Cerebellar nuclear complex (tissue), 1 donor: ENCODE measurements at places on chromosomes 1 and 21.

- no peak for DNase-seq
These were observed 60.5 kb upstream of the KIAA1614 start for GRCh38 chr1:180851995-180852887.

GRCh38 chr21:15425049-15425448 lies 304.7 kb upstream of the USP25 start:
- no peak for DNase-seq

DNA sequence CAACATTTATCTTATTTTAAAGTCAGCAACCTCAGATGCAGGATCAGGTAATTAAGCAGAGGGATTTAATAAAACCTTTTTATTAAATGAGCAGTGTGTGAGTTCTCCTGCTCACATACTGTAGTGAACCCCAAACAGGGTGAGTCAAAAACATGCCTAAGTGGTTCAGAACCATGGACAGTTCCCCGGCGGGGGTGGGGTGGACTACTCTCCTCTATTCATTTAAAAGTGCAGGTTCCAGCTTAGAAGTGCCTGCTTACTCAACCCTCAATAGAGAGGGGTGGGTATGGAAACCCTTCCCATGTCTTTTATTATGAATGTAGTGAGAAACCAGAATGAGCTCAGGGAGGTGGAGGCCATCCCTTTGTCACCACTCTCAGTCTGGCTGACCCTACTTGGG lies 397.9 kb downstream of the HHAT start:
- no peak for DNase-seq

DNA sequence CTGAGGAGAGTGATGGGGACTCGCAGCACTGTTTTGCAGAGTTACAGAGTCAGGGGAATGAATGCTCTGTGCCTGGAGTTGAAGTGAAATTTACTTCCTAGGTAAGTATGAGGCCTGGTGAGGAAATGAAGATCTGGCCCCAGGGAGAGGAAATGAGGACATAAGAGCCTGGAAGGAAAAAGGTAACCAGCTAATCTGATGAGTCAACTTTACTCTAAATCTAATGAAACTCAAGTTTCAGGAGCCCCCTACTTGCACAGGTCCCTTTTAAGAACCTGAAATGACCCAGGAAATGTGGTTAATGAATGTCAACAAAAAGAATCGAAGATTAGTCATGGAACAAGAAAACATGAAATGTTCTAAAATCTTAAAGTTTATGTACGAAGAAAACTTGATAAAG lies 599.0 kb downstream of the AGBL4 start:
- no peak for DNase-seq

DNA sequence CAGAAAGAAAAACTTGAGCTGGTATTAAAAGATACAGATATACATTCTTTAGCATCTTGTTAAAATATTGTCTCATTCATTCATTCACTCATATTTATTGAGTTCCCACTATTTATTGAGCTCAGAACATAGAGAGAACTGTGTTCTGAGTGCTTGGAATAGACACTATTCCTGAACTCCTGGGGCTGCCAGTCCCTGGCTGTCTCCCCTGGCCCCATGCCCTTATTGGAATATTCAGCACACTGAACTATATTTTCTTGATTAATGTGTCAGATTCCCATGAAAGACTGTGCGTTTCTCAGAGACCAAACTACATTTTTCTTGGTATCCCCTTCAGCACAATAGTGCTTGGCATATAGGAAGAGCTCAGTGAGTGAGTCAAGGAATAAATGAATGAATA lies 44.0 kb upstream of the DAB1 start:
- DNase-seq = no peak

DNA sequence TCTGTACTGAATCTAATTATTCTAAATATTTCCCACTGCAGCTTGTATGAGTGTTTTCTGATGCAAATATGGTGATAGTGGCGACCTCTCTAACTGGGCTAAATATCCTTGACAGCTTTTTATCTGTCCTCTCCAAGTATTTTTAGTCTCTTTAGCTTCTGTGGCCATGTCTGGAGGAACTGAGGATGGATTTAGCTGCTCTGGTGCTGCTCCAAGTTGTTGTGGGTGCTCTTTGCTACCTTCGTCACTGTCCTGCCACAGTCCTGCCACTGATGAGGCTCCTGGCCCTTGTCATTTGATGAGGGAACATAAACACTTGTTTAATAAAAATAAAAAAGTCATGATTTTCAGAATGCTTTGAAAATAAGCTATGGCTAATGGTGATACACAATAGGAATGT lies 15.9 kb downstream of the CAMTA1 start:
- no peak for DNase-seq

DNA sequence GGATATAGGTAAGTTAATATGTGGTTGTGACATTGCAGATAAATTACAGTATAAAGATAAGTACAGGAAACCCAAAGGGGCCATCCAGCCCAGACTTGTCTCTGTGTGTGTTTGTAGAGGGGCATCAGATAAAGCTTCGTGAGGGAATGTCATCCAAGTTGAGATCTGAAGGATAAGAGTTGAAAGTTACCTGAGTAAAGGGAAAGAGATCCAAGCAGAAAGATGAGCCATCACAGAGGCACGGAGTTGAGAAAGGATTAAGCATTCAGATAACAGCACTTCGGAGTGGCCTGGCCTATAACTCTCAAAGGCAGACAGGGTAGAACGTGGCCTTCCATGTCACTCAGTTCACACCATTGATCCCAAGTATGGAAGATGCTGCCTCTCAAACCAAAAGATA lies 749.1 kb downstream of the ADGRL2 start:
- DNase-seq = no peak

- DNase-seq = no peak
These were observed 63.4 kb downstream of the NPHP4 start for GRCh38 chr1:5928714-5929400.

GRCh38 chr1:57423135-57423655 lies 665 bp downstream of the DAB1 start:
- no peak for DNase-seq

DNA sequence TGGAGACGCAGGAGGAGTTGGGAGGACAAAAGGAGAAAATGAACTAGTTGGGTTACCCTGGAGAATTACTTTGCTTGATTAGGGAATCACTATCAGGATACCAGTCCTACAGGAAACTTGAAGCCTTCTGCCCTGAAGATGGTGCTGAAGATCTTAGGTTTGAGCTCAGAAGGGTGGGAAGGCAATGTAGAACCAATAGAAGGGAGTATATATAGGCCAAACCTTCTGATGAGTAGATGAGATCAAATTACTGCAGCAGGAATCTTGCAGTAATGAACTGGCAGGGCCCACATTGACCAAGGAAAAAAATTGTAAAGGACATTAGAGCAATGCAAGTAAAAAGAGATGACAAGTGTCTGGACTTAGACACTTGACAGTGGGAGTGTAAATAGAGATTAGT lies 116.3 kb upstream of the CACYBP start:
- no peak for DNase-seq

DNA sequence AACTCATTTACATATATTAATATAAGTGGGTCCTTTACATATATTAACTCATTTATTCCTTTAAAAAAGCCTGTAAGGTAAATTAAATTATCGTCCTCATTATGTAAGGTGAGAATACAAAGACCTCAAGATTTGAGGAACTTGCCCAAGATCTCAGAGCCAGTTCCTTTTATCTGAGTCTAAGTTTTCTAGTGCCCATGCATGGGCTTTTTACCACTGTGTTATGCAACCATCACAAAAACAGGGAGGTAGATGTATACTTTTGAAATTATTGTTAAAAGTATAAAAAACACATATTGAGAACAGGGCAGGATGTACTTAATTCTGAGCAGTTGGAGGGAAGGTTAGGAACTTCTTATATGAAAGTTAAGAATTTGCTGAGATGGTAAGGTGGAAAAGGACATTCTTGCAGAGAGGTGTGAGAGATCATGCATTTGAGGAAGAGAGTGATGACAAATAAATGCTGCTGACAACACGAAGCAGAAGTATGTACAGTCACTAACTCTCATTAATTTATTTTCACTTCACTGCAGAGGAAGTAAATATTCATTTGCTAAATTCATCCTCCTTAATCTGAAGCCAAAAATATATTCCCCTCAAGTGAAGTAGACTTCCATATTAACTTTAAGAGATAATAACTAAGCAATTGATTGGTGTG lies 28.9 kb upstream of the LYPLAL1 start:
- DNase-seq = no peak

- DNase-seq = peak; percentile 19
These were observed 17.8 kb downstream of the CAPZB start for GRCh38 chr1:19467199-19468187.

GRCh38 chr1:226890331-226891108 lies 20.1 kb downstream of the PSEN2 start:
- no peak for DNase-seq

GRCh38 chr1:15225461-15225860 lies 21.6 kb upstream of the FHAD1 start:
- no peak for DNase-seq

DNA sequence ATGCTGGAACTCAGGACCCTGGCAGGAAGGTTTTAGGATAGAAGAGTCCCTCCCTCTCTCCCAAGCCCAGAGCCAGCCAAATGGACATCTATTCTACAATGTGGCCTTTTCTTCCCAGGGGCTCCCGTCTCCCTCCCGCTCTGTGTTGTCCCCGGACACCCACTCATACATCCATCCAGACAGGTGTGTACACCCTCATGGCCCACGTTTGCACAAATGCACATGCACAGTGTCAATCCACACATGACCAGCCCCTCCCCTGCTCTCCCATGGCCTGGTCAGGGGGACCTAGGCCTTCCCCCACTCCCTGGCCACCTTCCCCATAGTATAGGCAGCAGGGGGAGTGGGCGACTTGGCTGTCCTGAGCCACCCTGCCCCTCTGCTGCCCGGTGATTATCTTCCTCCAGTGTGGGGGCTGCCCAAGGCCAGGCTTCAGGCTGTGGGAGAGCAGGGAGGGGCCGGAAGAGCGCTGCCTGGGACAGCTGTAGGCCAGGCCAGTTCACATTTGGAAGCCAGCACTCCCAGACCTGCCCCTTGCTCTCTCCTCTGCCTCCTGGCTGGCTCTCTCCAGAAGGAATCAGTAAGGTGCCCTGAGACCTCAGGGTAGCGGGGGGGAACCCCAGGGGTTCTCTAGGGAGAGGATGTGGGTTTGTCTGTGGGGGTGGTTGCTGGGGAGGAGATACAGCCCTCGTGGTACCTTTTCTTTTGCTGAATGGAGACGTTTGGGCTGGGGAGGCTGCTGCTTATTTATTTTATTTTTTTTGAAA lies 4.1 kb upstream of the PTPN7 start:
- no peak for DNase-seq

DNA sequence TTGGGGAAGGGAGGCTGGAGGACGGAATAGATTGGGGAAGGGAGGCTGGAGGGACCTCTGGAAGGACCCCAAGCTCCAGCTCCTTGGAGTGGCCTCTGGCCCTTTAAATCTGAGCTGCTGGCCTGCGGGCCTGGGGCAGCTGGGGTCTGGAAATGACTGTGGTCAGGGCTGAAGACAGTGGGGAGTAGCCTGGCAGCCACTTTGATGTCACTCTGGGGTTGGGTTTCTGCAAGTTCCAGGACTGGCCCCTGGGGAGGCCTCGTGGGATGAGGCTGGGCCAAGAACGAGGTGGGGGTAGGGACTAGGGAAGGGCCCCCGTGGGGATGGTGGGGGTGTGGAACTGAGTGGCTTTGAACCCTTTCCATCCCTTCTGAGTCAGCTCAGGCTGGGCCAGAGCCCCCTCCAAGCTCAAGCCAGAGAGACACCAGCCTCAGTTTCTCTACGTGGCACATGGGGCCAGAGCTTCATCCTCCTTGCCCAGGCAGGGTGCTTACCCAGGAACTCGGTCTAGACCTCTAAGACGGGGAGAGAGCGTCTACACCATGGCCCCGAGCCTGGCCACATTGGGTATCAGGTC lies 59.7 kb downstream of the ALPL start:
- DNase-seq = no peak

- no peak for DNase-seq
These were observed 192.8 kb downstream of the PRDM2 start for GRCh38 chr1:13892671-13893325.

DNA sequence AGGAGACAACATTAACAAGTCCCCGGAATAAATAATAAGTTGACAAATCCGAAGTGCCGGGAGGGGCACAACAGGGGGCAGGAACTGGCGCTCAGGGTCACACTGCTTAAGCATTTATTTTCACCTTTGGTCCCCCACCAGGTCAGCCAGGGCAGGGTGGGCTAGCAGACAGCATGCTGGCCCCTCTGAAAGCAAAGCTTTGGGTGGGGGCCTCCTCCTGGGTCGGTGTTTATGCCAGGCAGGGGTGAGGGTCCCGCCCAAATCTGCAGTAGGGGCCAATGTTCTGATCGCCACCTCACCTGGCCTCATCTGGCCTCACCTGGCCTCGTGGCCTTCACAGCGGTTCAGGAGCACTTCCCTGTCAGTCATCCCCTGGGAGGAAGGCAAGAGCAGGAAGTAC lies 8.2 kb upstream of the FAM131C start:
- no peak for DNase-seq

DNA sequence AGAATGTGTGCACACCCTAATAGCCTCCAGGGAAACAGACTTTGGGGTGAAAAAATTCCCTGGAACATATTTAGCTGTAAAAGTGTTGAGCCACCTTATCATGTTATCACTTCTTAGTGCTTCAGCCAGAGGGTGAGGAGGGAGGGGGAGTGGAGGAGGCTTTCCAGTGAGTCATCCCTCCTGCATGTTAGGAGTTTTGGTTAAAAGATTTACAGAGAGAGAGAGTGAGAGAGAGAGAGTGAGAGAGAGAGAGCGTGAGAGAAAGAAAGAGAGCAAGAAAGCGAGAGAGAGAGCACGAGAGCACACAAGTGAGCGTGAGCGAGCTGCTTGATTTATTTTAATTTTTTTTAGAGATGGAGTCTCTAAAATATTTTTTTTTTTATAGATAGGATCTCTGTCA lies 13.5 kb upstream of the CACNA1E start:
- DNase-seq = no peak

- no peak for DNase-seq
These were observed 80.8 kb upstream of the JUN start for GRCh38 chr1:58864654-58865053.

DNA sequence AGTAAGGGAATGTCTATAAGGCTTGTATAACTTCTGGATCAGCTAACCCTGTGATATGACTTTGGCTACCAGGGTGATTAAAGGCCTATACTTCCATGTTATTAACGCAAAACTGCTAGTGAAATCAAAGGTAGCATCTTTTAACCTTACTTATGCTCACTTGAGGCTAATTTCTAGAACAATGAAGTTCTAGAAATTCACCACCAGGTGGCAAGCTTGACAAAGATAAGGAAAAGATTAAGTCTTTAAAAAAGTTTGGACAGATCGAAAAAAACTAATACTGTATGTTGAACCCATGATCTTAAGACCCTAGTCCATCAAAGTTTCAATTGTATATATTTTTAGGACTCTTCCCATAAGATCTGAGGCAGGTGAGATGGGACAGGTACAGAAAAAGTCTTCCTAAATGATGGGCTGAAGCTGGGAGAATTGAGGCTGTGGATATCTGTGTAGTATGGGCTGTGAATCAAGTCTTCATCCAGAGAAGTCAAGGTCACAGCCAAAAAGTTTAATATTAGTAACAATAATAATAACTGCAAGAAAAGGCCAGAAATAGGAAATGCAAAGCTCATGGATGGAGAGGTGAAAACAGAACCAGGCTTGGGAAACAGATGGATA lies 18.8 kb downstream of the KYAT3 start:
- no peak for DNase-seq

DNA sequence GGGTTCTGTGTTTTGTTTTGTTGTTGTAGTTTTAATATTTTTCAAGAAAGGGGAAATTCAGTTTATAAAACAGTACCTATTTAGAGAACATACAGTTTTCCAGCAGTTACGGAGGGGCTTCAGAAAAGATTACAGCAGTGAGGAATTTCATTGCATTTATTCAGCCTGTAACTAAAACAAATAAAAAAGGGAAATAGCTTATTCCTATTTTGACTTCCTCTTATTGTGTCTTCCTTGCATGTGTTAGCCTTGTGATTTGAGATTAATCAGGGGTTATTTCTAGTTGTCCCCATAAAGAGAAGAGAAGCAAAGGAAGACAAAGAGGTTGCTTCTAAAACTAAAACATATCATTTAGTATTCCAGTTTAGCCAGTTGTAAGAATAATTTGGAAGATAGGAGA lies 35.0 kb downstream of the CTTNBP2NL start:
- DNase-seq = no peak
